ENCODE measurements at places on chromosomes 6 and 20.

DNA sequence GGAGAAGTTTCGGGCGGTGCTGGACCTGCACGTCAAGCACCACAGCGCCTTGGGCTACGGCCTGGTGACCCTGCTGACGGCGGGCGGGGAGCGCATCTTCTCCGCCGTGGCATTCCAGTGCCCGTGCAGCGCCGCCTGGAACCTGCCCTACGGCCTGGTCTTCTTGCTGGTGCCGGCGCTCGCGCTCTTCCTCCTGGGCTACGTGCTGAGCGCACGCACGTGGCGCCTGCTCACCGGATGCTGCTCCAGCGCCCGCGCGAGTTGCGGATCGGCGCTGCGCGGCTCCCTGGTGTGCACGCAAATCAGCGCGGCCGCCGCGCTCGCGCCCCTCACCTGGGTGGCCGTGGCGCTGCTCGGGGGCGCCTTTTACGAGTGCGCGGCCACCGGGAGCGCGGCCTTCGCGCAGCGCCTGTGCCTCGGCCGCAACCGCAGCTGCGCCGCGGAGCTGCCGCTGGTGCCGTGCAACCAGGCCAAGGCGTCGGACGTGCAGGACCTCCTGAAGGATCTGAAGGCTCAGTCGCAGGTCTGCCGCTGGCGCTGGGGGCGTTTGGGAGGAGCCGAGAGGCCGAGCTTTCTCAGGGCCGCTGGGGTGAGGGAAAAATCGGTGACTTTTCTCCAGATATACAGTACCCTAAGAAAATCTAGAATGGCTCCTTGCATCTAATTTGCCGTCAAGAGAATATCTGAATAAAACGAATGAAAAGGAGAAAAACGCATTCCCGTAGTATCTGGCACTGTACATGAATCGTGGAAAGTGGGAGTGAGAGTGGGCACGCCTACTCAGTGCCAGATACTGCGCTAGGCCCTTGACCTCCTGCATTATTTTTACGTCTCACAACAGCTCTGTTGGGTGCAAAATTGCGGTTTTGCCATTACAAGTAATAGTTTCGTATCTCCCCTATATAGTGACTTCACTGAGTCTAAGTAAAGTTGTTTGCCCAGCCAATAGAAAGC, 1.0 kb downstream of the CALHM6 start:
- peak; percentile 17 for DNase-seq

GRCh38 chr6:3205913-3206312, 21.5 kb downstream of the TUBB2B start:
- DNase-seq, result peak; percentile 57

GRCh38 chr6:163092876-163093275, 321.6 kb upstream of the QKI start:
- no peak for DNase-seq

- no peak for DNase-seq
These were observed 125.0 kb upstream of the ID4 start for GRCh38 chr6:19712012-19712688.

GRCh38 chr6:44147256-44147655, 11.4 kb upstream of the CAPN11 start:
- no peak for DNase-seq

- DNase-seq, result no peak
These were observed 59.8 kb downstream of the SOX4 start for GRCh38 chr6:21653323-21653722.

GRCh38 chr6:158057213-158057987, 75.7 kb downstream of the SYNJ2 start:
- DNase-seq, result peak; percentile 94

DNA sequence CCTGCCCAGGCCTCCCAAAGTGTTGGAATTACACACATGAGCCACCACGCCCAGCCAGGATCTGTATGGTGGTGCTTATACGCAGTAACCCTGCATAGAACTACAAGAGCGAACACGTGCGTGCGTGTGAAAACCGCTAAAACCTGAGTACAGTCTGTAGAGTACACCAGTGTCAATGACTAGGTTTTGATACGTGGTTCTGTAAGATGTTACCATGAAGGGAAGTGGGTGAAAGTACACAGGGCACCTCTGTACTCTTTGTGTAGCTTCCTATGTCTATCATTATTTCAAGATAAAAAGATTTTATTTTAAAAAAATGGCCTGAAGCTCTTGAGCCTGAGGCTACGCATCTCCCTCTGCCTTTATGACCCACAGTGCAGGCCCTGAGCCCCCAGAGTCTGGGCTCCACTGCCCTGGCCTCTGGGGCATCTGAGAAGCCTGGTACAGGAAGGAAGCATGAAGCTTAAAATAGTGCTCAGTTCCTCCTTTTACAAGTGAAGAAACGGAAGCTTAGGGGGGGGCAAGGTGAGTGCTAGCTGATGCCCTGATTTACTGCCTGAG, 21.6 kb downstream of the LY86 start:
- DNase-seq, result no peak

GRCh38 chr6:122726649-122727048, 52.9 kb upstream of the FABP7 start:
- DNase-seq, result peak; percentile 14

DNA sequence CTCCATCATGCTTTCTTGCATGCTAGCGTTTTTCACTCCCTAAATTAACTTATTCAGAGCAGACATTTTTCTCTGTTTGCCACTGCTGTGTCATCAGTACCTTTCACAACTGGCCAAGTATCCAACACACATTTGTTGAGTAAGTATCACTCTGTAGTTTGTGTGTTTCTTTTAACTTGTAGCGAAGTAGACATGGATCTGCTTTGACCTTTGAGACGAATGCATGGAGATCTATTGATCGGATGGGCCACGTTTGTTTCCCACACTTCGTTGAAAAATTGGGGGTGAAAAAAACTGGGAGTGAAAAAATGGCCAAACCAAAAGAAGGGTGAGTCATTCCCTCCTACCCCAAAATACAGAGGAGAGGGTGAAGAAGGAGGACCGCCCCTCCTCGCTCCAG, 12.9 kb upstream of the SLC9A8 start:
- no peak for DNase-seq

GRCh38 chr20:3723284-3723683, 9.2 kb upstream of the HSPA12B start:
- DNase-seq, result no peak

DNA sequence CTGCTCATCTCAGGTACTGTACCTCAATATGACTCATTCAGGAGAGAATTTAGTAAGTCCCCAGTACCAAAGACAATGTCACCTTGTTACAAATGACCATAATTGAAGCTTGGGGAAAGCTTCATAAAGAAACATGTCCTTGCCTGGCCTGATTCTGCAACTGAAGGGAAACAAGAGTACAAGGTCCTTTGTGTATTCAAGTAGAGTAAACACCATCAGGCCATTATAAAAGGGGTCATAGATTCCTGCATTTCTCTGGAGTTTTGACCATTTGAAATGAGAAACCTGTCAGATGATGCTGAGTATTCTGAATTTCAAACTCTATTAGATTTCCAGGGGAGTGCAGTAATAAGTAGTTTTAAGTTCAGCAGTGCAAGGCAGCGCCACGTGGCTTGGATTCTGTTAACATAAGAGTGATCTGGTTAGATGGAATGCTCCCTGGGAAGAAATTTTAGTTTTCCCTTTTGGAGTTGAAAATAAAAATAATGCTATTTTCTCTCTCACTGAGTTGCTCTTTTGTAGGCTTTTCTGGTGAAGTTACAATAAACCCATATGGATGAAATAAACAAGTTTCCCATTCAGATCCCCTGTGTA, 1054.3 kb downstream of the EPHA7 start:
- no peak for DNase-seq

DNA sequence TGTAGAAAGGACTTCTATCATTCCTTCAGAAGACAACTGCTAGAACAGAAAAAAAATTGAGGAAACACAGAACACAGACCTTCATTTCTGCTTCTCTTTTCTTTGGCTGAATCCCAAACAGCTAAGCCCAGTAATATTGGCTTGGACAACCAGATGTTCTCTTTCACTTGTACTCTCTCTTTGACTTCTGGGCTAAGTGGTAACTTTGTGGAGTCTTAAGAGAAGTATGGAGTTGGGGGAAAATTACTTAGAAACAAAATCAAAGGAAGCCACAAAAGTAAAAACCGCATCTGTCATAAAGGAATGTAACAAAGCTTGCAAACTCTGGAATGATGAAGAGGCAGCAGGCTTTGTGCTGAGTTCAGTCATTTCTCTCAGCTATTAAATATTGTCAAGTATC, 587.5 kb downstream of the CBLN4 start:
- no peak for DNase-seq

DNA sequence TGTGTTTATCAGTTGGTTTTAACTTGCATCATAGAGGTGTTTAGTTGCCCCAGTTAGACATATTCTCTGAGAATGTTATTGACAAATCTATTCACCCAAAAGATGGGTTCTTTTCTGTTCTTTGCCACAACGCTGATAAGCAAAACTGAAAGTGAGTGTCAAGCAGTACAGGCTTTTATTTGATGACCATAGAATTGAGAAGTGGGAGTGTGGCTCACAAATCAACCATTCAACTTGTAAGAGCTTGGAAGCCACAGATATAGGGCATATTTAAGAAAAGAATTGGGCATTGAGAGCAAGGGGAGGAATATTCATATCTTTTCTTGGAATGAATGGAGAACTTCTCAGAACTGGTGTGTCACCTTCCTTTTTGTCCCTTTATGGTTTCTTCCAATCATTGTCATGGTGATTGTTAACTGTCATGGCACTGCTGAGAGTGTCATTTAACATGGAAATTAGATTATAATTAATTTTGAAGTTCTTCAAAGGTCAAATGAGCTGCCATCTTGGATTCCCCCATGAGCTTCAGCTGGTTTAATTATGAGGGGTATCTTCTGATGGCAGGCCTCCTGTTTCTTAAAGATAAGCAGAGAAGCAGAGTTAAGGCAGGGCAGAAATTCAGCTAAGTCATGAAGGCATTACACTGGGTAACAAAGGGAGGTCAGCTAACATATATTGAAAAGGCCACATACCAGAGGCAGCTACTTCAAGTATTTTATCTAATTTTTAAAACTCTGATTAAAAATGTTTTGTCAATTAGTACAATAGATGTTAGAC, 254.0 kb upstream of the HTR1E start:
- DNase-seq, result no peak

DNA sequence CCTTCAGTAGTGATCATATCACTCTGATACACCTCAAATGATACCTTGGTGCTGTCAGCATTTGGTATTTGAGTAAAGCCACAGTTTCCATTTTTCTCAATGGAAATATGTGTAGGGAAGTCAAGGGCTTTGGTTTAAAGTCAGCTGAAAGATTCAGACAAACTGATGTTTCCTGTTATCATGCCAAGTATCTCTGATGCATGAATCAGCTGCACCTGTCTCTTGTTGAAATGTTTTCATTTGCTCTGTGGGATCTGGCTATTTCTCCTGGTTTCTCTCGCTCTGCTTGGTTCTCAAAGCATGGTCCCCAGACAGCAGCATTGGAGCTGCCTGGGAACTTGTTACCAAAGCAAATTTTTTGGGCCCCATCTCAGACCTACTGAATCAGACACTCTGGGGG, 23.5 kb downstream of the ZFP64 start:
- no peak for DNase-seq

GRCh38 chr20:17637413-17637780, 44.6 kb downstream of the RRBP1 start:
- DNase-seq, result no peak

GRCh38 chr20:34985461-34986310, 30.0 kb downstream of the MYH7B start:
- no peak for DNase-seq

DNA sequence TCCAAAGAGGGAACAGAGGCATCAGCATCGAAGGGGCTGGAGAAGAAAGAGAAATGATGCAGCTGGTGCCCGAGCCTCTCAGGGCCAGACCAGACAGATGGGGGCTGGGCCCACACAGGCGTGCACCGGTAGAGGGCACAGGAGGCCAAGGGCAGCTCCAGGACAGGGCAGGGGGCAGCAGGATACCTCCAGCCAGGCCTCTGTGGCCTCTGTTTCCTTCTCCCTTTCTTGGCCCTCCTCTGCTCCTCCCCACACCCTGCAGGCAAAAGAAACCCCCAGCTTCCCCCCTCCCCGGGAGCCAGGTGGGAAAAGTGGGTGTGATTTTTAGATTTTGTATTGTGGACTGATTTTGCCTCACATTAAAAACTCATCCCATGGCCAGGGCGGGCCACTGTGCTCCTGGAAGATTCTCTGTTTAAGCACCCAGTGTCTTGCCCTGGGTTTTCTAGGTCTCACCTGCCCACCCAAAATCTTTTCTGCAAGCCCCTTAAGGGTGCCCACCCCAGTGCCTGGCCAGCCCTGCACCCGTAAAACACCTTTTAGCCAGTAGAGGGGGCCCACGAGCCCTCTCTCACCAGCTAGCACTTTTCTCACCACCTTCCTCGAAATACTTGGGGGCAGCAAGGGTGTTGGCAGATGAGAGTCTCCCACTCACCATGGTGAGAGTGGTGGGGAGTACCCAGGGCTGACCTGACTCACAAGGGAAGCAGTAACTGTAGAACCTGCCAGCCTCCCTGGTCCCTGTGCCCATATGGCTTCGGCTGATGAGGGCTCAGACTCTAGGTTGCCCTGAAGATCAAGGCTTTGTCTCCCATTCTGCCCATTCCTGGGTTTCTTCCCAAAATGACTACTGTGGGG, 35.7 kb upstream of the ID1 start:
- peak; percentile 57 for DNase-seq

- DNase-seq, result no peak
These were observed 95.5 kb upstream of the NHSL1 start for GRCh38 chr6:138594758-138595140.

DNA sequence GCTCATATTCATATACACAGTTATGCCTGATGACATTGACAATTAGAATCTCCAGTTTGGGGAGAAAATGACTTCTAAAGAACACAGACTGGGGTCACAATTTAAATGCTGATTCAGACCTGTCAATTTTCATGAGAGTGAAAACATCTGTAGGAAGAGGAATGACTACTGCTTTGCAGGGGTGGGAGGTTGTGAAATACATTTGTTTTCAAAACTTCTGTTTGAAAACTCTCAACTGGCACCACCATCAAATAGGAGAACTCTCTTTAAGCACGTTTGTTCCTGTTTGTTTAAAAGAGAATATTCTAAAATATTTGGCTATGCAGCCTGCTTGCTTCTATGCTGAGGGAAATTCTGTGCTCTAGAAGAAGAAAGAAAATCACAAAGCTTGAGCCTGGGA, 50.8 kb upstream of the ADGRF5 start:
- no peak for DNase-seq

- DNase-seq, result peak; percentile 53
These were observed 23.0 kb upstream of the BMP5 start for GRCh38 chr6:55898342-55898741.

GRCh38 chr6:121135425-121135824, 198.9 kb downstream of the TBC1D32 start:
- DNase-seq, result no peak

DNA sequence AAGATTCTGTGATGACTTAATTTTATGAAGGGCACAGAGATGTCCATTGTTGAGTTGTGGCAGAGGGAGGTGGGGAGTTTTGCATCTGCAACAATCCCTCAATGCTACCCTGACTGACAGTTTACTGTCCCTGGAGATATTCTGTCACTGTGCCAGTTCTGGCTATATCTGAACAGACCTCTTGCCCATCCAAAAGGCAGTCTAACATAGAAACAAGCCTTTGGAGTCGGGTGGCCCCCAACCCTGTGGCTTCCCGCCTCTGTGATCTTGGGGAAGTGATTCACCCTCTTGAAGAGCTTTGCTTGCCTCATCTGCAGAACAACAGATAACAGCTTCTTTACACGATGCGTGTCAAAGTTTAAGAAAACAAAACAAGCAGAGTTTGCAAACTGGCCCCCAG, 3.8 kb upstream of the E2F1 start:
- DNase-seq, result no peak
